ENCODE measurements at places on chromosomes 5 and 9.

DNA sequence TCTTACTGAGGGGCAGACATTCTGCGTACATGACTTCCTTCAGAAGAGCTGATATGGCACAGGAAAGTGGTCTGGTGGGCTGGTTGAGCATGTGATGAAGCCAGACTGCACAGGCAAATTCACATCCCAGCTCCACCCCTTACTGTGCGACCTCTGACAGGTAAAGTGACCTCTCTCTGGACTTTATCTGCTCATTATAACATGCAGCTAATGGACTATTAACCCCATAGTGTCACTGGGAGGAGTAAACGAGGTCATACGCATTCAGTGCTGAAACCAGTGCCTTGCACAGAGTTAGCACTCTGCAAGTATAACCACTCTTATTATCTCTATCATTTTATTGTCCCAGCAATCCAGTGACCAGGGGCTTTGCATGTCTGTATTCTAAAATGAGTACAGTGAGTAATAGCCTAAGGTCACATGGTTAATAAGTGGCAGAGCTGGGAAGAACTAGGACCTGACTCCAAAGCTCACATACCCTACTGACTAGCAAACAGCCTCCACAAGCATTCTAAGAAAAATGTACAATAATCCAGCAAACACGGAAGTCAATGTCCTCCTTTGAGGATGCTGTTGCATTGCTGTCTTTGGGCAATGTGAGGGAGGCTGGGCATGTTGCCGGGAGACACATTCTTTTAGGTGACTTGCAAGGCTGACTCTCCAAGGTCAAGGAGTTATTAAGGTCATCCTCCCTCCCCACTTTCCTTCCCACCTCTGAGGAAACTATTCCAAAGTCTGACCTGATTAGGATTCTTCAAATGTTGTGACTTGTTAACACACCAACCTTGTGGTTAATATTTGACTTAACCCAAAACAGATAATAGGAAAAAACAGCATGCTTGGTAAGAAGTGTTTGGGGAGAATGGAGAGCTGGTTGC is 19.0 kb downstream of the GLRX start:
- no peak for DNase-seq

- DNase-seq, result no peak
Measured at GRCh38 chr5:171488876-171489275, 69.4 kb downstream of the FGF18 start.

GRCh38 chr5:103391659-103392058 is 133.1 kb downstream of the MACIR start:
- no peak for DNase-seq

- no peak for DNase-seq
Measured at GRCh38 chr5:155430192-155430591, 416.6 kb downstream of the KIF4B start.
